Stimulated activated CD4-positive, alpha-beta T cell treated with anti-CD3 and anti-CD28 coated beads, TNF-alpha, amount 100 ng/mL, for 4 hours (primary cell): ENCODE measurements at places on chromosomes 1 and 21.

GRCh38 chr1:3711780-3712451 lies 40.3 kb upstream of the CCDC27 start:
- no peak for DNase-seq

- no peak for DNase-seq
Observed at GRCh38 chr1:33306653-33307493, 14.0 kb downstream of the A3GALT2 start.

DNA sequence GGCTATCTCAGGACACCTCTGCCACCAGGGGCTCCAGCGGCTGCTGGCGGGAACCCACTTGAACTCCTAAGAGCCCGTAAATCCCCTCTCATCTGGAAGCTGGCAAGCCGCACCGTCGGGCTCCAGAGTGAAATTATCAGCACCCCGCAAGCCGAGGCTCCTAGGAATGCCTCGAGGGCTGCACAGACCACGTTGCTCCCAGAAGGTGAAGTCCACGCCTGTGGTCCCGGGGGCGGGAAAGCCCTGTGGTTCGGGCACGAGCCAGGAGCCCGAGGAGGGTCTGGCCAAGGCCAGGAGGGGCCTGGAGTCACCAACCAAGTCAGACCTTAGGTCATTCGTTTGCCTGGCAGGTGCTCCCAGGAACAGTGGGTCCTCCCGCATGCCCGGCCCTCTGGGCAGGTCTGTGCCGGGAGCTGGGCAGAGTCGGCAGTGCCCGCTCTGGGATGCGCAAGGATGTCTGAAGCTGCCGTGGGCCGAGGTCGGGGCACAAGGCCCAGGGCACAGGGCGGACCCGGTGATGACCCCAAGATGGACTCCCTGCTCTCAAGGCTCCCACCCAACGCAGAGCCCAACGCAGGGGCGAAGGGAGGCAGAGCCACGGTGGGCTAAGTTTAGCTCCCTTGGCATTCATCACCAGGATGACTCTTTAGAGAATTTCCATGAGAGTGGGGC lies 8.9 kb downstream of the ACTRT2 start:
- no peak for DNase-seq

DNA sequence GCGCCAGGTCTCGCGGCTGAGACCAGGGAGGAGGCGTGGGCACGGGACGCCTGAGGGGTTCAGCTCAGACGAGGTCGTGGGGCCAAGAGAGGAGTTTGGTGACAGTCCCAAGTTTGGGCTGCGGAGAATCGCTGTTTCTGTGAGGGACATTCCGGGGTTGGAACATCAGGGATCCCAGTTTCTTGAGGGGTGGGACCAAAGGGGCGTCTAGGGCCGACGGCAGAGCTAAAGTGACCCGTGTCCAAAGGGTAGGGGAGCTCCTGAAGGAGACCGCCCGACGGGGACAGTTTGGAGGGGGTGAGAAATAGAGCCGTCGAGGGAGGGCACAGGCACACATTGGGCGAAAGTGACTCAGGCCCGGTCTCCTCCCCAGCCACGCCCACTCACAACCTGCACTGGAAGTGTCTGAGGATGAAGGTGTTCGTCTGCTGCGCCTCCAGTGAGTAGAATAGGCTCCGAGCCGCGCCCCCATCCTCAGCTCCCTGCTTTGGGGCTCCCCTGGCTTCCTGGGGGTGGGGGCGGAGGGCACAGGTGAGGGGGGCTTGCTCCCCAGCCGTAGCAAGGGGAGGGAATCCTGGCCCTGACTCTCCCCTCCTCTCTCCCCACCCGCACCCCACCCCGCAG lies 7.0 kb downstream of the EFNA3 start:
- DNase-seq = peak; percentile 79

DNA sequence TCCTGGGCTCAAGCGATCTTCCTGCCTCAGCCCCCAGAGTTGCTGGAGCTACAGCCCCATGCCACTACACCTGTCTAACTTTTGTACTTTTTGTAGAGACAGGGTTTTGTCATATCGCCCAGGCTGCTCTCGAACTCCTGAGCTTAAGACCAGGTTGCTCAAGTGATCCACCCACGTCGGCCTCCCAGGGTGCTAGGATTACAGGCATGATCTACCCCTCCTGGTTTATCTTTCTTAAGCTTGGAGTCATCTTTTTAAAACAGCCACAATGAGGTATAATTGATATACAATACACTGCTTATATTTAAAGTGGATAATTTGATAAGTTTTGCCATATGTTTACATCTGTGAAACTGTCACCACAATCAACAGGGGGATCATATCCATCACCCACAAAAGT lies 25.4 kb upstream of the WDR26 start:
- DNase-seq = no peak

- no peak for DNase-seq
Observed at GRCh38 chr1:30372792-30373433, 350.5 kb downstream of the MATN1 start.

DNA sequence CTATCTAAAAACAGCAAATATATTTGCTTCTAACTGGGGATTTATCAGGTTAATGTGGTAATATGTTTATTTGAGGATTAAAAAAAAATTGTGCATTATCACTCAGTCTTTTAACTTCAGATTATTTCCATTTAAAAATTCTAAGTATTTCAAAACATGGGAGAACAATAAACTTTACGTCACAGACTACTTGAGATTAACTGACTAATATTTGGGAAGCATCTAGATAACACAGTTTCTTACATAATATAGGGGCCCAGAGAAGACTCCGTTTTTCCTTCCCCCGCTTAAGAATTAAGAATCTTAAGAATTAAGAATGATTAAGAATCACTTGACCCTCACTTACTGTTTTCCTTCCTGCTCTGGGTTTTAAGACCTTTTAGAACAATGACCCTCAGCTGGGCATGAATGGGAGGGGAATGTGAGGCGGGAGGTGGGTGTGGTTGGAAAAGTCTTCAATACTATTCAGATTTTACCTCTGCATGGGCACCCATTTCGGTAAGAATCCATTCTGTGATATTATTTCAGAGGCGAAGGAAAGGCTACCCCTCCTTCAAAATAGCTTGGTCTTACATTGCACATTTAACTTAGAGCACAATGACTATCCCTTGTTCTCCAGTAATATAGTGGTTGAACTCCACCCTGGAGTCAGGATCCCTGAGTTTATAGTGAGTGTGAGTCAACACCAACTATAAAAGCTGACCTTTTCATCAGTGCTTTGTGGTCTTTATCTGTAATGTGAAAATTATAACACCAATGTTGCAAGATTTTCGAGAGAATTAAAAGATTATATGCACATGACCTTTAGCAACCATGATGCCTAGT lies 821.3 kb downstream of the USP25 start:
- DNase-seq = no peak

DNA sequence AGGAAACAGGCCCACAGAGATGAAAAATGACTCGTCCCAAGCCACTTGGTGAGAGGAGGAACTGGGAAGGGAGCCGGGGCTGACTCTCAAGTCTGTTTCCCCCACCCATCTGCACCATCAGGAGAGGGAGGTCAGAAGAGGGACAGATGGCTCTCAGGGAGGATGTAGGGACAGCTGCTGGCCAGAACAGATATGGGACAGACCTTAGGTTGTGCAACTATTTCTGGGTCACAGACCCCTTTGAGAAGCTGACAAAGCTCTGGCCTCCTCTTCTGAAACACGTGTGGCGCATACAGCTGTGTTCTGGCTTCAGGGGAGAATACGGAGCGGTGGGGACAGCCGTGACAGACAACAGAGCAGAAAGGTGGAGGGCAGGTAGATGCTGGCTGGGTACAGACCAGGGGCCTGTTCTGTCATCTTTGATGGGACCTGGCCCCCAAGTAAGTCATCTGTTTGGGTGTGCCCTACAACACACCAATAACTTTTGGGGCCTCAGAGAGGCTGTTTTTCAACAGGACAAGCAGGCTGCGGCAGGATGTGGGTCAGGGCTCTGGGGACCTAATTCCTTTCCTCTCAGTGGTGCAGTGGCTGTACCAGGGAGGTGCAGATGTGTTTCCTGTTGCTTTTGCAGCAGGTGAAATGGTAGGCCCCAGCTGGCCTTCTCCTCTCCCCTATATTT lies 7.3 kb downstream of the SH3BGRL3 start:
- no peak for DNase-seq
